Dorsolateral prefrontal cortex (tissue), 122 donors: ENCODE measurements at places on chromosomes 12 and 14.

- DNase-seq: no peak
Observed at GRCh38 chr12:50545213-50545612, 40.4 kb downstream of the DIP2B start.

GRCh38 chr12:39440101-39440500 lies 2.8 kb downstream of the KIF21A start:
- DNase-seq: no peak

GRCh38 chr14:68473069-68473468 lies 319.8 kb downstream of the ZFP36L1 start:
- DNase-seq: no peak

DNA sequence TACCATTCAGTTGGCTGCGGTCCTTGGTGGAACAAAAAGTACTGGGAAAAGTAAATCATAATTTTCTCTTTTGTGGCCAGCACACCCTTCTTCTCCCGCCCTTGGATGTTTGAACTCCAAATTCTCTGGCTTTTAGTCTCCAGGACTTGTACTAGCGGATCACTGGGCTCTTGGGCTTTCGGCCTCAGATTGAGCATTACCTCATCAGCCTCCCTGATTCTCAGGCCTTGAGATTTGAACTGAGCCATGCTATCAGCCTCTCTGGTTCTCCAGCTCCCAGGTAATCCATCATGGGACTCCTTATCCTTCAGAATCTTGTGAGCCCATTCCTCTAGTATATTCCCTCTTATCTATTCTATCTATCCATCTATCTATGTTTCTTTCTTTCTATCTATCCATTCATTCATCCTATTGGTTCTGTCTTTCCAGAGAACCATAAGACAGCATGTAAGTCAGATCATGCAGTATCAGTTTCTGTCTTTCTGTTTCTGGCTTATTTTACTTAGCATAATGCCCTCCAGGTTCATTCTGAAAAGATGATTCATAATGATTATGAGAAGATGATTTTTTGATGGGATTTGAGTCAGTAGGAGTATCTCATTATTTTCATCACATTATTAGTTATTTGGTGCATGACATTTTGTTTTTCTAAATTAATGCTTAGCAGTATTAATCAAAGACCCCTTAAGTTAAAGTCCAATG lies 814.9 kb downstream of the LRFN5 start:
- DNase-seq: no peak

DNA sequence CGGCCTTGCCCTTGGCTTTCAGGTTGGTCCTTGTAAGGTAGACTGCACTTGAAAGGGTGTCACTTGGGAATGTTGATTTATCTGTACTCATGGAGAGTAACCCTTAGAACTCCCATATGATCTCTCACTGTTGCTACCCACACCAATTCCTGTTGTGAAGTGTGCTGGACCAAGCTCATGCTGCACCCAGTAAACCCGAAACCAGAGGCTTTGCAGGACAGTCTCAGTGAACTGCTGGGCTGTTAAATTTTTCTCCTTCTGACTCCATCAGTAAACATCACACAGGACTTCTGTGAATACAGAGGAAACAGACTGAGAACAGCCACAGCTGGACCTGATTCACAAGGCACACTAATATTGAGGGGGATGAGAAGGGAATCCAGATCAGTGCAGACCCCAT lies 783.0 kb downstream of the TMEM121 start:
- no peak for DNase-seq

- no peak for DNase-seq
Observed at GRCh38 chr12:121620333-121620891, 5.9 kb upstream of the ORAI1 start.

DNA sequence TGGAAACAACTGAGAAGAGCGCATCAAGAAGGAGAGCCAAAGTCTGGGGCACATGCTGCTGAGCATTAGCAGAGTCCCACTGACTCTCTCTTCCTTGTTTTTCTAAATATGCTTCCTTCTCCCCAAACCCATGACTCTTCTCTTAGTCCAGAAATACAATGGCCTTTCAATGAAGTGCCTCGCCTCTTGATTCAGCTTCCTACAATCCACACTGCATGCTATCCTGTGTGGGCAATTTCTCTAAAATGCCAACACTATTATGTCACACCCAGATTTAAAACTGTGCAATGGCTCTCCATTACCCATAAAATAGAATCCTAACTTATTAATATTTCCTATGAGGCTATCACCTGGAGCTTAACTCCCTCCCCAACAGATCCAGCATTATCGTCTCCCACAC lies 198.6 kb downstream of the RPAP3 start:
- DNase-seq: no peak

- no peak for DNase-seq
Observed at GRCh38 chr14:100065942-100066574, 836 bp downstream of the EVL start.

DNA sequence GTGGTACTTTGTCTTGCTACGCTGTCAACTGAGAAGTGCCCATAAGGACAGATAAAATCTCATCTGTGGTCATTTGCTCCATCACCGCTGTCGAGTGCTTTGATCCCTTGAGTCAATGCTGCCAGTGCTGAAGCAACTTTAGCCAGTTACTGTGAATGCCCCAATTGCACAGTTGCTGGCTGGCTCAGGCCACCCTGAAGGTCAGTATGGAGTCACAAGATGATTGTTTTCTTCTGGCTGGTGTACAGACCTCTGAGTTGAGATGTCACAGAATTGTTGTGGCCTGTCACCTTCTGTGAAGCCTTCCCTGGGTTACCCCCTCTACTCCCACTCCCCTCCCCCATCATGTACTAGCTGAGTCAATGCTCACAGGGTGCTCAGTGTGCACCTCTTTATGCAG lies 92.9 kb downstream of the PELI2 start:
- DNase-seq: no peak
